ENCODE measurements at places on chromosomes 5 and 9.

DNA sequence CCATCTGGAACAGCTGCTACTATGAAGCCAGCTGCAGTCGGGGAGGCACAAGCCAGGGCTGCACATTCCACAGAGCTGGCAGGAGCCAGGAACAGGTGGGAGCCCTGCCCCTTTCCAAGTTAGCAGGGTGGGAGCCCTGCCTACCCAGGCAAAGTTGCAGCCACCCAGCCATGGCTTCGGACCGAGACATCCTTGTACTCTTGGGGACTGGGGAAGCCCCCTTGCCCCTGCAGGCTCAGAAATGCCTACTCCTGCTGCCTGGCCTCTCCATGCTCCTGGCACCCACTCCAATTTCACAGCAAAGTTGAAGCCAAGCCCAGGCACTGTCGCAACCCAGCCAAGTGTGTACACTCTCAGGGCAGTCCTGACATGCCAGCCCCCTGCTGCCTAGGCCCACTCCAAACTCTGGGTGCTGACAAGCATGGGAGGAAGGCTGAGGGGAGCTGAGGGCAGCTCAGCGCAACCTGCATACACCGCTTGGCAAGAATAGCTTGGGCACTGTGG is 165.1 kb downstream of the RNF180 start:
- DNase-seq, result no peak

GRCh38 chr5:57843059-57843367 is 360.4 kb upstream of the ACTBL2 start:
- DNase-seq, result no peak

- no peak for DNase-seq
Measured at GRCh38 chr5:644971-645370, 32.8 kb downstream of the CEP72 start.

- DNase-seq, result no peak
Measured at GRCh38 chr9:110978516-110978915, 59.8 kb downstream of the LPAR1 start.

- DNase-seq, result no peak
Measured at GRCh38 chr5:134063188-134063820, 51.2 kb upstream of the TCF7 start.

GRCh38 chr9:97934321-97935115 is 3.5 kb downstream of the HEMGN start:
- no peak for DNase-seq

DNA sequence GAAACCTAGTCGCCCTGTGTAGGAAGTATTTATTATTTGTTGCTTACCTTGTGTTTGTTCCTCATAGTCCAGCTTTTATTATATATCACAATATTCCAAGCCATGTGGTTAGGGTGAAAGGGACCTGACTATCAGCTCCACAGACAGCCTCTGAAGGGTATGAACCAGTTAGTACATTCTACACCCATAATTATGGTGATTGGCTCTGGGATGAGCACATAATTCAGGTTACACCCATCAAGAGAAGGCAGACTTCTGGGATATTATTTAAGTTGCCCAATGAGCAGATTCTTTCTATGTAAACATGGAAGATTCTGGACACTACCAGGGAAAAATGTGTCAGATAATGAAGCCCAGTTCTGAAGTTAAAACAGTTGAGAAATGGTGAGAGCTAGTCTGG is 168.0 kb downstream of the KIF4B start:
- DNase-seq, result no peak

- no peak for DNase-seq
Measured at GRCh38 chr9:35859990-35860339, 10.2 kb downstream of the OR13J1 start.

DNA sequence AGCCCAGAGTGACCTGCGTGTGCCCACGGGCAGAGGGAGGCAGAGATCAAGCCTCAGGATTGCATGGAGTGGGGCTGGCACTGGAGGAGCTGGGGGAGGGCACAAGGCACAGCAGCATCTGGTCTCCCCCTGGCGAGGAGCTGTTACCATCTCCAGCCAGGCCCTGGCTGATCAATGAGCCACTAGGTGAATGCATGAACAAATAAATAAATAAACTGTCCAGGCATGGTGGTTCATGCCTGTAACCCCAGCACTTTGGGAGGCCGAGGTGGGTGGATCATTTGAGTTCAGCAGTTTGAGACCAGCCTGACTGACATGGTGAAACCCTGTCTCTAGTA is 14.3 kb upstream of the PSMB7 start:
- DNase-seq, result no peak

- DNase-seq, result no peak
Measured at GRCh38 chr5:9479361-9479760, 66.5 kb downstream of the SEMA5A start.

- no peak for DNase-seq
Measured at GRCh38 chr5:150404941-150405816, 7.5 kb downstream of the CD74 start.

DNA sequence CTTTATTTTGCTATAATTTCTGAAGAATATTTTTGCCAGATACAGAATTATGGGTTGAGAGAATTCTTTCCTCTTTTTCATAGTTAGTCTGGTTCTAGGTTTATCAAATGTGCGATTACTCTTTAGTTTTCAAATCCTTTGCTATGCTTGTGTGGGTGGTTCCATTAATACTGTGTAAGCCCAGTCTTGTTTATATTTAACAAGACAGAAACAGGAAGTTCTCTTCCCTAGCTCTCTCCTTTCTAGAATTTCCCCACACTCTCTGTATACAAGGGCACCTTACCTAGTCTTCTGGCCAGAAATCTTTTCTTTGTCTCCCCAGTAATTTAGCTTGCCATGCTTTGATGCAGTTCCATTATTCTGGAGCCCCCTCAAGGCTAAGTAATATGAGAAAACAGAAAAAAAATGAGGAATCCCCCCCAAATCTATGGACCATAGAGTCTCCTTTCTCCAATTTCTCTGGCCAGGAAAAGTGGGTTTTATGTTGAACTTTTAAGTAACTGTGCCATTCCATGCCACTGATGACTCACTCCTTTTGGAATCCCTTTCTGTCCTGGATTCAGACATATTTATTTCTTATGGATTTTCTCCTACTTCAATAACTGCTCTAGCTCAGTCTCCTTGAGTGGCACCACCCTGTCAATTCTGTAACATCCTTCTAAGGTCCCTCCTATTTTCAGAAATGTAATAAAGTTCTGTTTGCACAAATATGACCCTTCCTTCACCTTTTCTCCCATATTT is 1714.1 kb downstream of the EFNA5 start:
- no peak for DNase-seq

DNA sequence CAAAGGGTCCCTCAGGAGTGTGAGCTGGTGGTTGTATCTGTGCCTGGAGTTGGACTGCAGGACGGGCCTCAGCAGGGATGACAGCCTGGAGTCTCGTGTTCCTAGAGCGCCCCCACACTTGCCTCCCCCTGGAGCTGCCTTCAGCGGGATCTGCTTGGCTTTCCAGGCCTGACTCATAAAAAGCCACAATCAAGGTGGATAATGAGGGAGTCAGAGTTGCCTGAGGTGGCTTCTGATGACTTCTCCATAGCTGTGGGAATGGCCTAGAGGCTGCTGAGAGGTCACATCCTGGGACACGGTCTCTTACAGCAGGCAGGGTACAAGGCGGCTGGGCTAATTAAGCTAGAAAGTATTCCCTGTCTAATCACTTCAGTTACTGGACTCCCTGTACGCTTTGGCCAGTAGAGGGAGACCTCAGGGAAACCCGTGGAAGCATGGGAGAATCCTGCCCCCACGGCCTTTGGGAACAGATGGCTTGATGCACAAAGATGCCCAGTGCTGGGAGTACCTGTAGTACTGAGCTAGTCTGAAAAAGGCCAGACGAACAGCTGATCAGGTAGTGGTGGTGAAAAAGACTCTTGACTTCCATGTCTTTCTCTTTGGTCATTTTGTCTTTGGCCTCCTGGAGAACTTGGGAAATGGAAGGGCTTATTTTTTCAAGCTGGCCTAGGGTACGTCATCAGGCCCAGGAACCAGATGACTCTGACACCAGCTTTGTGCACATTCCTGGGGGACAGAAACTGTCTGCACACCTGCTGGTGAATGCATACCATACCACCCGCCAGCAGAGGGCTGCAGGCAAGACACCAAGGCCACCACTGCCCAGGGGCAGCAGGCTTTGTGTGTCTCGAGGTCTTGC is 16.1 kb upstream of the FRRS1L start:
- peak; percentile 13 for DNase-seq

DNA sequence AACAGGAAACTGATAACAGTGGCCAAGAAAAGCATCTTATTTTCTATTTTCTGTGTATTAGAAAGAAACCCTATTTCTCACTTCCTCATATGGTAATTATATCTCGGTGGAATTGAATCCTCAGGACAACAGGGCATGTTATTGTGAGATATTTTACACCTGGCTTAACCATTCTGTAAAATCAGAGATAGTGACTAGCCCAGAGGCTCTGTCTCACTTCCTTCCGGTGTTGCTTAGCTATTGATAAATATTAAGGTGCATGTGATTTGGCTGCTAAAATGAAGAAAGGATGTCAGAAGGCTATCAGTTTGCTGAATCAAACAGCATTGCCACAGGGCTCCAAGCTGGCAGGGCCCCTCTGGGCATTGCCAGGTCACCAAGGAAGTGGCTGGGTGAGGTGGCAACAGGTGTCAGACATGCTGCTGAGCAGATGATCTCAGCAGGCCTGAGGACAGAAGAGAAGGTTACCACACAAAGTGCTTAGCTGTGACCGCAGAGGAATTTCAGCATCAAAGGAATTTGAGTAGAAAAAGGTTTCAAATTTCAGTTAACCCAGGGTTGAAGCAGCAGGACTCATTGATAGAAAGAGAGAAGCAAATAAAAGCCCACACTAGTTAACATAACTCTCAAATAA is 330.7 kb downstream of the PDE4D start:
- no peak for DNase-seq

- DNase-seq, result no peak
Measured at GRCh38 chr5:180604271-180604670, 13.0 kb upstream of the SCGB3A1 start.

DNA sequence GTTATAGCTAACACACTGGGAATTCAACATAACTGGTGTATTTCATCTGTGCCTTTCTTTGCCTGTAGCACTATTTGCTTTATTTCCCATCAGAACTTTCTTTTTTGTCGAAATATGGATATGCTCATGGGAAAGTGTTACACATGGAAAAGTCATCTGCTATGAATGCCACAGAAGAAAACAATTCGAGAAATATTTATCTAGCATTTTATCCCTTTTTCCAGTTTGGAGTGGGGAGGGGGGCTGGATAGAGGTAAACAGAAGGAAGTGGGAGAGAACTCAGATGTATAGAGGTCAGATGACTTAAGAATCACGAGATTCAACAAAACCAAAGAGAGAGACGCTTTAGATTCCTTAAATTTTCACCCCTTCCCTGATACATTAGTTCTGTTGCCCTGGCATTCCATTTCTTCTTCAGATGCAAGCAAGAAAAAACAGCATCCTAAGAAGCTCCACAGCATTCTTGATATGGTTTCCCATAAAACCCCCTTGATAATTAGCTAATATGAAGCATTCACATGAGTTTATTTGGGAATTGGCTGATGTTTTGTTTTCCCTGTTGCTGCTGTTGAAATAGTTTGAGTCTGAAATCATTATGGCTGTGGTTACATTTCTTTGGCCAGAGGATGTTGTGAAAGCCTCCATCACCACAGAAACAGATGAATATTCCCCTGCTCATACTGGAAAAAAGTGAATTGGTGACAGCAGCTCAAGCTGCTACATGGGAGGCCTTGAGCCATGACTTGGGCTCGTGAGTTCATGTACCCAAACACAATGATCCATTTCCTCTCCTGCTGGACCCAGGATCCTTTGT is 335.8 kb upstream of the DAB2 start:
- peak; percentile 12 for DNase-seq

DNA sequence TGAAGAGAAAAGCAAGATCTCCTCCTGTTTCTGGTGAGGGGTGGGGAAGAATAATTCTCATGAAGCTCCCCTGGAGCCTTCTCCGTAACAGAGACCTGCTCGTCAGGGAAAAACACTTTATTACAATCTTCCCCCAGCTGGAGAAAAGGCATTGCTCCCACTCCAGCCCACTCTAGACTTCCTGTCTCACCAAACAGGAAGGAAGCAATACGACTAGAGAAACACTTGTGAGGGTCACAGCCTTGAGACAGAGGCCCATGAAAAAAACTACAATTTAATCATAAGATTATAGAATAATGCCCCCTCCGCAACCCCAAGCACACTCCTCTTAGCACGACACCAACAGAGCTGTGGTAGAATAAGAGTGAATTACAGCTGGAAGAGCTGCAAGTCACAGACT is 197.2 kb upstream of the S1PR3 start:
- peak; percentile 36 for DNase-seq

DNA sequence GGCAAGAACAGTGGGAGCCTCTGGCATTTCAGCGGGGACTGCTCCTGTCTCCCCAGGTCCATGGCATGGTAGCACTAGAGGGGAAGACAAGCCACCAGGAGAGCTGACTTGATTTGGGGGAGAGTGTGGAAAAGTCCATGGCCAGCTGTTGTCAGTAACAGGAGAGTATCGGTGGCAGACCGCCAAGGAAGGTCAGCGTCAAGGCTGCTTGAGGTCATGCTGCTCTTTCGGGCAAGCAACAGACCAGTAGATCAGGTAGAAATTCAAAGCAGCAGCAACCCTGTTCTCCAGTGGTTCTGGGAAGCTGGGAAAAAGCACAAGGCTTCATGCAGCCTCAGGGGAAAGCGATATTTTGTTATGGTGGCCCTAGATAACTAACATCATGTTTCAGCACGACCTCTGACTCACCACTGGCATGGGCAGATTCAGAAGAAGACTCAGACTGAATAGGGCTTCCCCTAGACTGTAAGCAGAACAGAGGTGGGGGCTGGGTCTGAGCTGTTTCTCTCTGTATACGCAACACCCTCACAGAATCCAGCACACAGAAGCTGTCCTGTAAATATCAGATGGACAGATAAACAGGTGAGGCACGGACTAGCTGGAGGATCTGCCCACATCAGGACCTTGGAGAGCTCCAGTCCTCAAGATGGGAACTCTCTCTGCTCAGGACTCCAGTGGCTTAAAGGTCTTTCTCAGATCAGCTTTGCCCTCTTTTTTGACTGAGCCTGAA is 35.2 kb upstream of the PLEKHG4B start:
- peak; percentile 33 for DNase-seq

- DNase-seq, result no peak
Measured at GRCh38 chr9:137299938-137300337, 2.1 kb downstream of the NRARP start.

- DNase-seq, result no peak
Measured at GRCh38 chr5:83510260-83510659, 38.7 kb downstream of the VCAN start.

- DNase-seq, result peak; percentile 19
Measured at GRCh38 chr5:169636477-169637084, 494 bp upstream of the DOCK2 start.

All from suppressor macrophage (primary cell).